ENCODE measurements at places on chromosomes 5 and 9.

DNA sequence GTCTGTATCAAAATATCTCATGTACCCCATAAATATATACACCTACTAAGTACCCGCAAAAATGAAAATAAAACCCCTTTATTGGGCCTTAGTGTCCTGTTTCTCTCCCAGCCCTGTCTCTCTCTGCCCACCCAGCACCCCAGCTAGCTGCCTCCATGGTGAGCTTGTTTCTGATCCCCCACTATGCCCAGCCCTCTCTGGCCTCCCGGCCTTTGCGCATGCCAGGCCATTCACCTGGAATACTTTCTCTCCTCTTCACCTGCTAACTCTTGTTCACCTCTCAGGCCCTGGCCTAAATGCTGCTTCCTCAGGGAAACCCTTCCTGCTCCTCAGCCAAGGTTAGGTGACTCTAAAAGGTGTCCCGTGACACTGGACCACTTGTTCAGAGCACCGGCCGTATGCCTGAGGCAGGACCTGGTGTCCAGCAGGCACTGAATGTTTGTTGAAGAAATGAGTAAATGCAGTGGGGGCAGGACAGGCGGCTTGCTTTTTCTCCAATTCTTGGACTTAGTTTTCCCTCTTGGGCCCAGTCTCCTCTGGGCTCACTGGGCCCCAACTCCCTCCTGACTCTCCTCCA is 58.5 kb downstream of the PSD2 start:
- DNase-seq: no peak

- peak; percentile 50 for DNase-seq
Measured at GRCh38 chr9:137306066-137306849, 4.2 kb upstream of the NRARP start.

GRCh38 chr5:218457-219291 is 554 bp downstream of the SDHA start:
- DNase-seq: no peak

DNA sequence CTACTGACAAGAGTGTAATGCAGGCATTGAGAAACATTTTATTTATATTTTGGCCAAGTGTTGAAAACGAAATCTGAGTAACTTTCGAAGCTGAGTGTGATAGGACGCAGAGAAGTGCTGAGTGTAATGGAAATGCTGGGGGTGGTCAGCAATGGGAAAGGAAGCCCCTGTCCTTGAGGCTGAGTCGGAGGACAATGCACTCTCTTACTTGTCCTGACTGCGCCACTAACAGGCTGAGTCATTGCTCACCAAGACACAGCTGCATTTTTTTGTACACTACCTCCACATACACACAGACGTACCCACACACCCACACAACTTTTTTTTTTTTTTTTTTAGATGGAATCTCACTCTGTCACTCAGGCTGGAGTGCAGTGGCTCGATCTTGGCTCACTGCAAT is 637.7 kb downstream of the SLCO4C1 start:
- DNase-seq: no peak

Measured in breast epithelium (tissue), 4 donors.